ENCODE measurements at places on chromosomes 2 and 18. TPM values are rescaled to one million over a fixed set of nuclear protein-coding genes. Genes with fewer than 3 reads are reported as not detected.

- no peak for DNase-seq
These were observed 233.3 kb downstream of the LDLRAD4 start for GRCh38 chr18:13451661-13452387.

GRCh38 chr2:168729455-168729854 lies 73.0 kb upstream of the NOSTRIN start:
- no peak for DNase-seq

DNA sequence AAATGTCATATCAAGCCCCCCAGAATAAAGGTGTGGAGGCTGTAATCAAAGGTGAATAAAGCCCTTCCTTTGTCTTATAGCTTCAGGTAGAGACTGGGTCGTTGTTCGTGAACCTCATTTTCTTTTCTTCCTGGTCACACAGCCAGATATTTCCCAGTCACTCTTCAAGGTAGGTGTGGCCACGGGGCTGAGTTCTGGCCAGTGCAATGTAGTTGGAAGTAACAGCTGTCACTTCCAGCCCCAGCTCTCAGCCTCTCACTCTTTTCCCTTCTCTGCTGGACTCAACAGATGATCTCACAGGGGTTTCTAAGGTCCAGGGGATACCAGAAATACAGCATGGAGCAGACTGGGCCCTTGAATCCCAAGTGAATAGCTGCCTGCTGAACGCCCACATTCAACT lies 15.8 kb upstream of the TRPM8 start:
- no peak for DNase-seq

DNA sequence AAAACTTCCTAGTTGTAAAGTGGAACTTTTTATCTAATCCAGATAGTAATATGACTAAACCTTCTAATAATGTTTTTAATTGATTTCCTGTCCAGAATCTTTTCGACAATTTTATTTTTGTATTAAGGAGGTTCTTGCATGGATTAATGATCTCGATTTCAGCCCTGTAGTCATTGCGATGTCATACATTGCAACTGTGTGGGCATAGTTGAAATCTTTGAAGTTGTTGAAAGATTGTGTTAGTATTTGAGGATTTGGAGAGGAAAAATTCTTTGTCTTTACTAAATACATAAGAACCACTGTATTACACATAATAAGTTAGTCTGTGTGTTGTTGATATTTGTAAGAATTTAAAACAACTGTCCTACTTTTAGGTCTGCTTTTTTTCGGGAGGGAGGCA lies 31.1 kb downstream of the ACSL3 start:
- no peak for DNase-seq

The GALR1 gene
- total RNA-seq = not detected

The SKOR2 gene
- total RNA-seq = not detected

The COL3A1 gene
- total RNA-seq = 3,160 TPM

The C1GALT1C1L gene
- 1.2 TPM for total RNA-seq

The SIX2 gene
- total RNA-seq = 14.8 TPM

The C18orf63 gene
- not detected for total RNA-seq
